Activated CD4-positive, alpha-beta memory T cell treated with anti-CD3 and anti-CD28 coated beads for 36 hours (primary cell): ENCODE measurements at places on chromosomes 4 and X. TPM values are rescaled to one million over a fixed set of nuclear protein-coding genes. Genes with fewer than 3 reads are reported as not detected.

The CT45A1 gene
- not detected for total RNA-seq

GRCh38 chr4:14265651-14266050 is 638.1 kb upstream of the BOD1L1 start:
- DNase-seq: no peak

DNA sequence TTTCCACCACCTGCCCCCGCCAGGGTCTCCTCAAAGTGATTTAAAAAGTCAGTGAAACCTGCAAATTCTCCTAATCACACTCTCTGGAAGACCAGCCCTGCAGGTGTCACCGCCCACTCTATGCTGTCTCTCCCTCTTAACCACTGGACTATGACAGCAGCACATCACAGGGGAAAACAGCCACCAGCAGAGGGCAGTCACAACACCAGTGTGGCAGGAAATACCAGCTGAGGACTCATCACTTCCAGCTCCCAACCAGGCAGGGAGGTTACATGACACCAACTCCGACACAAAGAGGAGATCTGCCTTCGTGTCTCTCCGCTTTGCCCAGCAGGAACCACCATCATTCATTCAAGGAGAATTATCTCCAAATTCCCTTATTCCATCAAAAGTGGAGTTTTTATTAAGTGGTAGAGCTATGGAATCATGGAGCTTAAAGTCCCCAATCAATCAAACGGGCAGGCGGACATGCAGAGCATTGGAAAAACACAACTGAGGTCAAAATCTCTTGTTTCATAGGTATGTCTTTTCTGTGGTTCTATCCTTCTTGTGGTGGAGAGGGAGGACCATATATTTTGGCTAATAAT is 91.3 kb downstream of the NSUN7 start:
- peak; percentile 90 for DNase-seq

GRCh38 chr4:137422666-137423065 is 109.6 kb downstream of the PCDH18 start:
- no peak for DNase-seq

The ADH1A gene
- not detected for total RNA-seq

DNA sequence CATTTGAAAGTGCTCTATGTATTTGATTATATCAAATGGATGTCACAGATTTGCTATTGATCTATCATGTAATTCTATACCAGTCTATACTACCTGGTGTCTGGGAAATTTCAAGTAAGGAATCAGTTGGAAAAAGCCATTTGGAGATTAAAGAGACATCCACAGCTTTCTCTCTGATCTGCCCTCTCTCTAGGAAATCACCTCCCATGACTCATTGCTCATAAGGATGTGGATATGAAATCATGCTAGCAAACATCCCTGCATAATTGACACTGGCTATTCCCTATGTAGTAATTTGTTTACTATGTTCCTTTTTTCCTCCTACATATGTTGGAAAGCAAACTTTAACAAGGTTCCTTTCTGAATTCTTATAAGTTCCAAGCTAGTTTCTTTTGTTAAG is 94.3 kb downstream of the TEX13A start:
- DNase-seq: no peak

The ETFDH gene
- total RNA-seq: 30.9 TPM

The SERPINA7 gene
- not detected for total RNA-seq

DNA sequence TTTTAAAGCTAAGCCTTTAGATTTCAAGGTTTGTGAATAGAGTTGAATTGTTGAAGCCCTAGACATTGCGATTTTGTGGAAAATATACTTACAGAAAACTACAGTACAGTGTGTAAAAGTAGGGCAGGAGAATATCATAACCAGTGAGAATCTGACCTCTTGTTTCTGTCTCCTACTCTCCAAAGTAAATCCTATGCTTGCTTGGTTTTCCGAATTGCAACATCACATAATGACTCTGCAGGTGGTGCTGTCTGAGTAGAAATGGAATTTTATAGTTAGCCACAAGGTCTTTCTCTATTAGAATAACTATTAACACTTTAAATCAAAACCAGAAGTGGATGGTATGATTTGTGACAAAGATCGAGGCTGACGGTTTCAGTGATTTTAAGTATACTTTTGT is 505.6 kb downstream of the RAPGEF2 start:
- DNase-seq: no peak

The DCAF12L1 gene
- total RNA-seq: not detected

DNA sequence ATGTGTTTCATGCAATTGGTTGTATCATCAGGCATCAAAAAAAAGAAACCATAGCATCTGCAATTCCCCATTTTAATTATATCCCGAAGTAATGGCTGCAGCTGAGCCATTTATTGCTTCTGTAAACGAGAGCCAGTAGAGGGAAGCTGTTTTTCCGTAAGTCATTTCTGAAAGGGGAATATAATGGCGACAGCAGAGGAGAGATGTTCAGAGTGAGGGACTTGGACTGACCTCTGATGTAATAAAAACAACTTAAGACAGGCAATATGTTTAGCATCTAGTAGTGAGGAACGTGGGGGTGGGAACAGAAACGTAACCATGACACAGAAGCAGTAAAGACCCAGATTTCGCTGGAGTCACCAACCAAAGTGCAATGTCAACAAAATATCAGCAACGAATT is 31.5 kb upstream of the NAA11 start:
- DNase-seq: no peak

The JAKMIP1 gene
- total RNA-seq: 18.1 TPM

- DNase-seq: no peak
These were observed 169.9 kb downstream of the KCNIP4 start for GRCh38 chr4:21778702-21779101.

The TMPRSS11D gene
- total RNA-seq: not detected

The SMR3B gene
- not detected for total RNA-seq

GRCh38 chr4:2598511-2599303 is 62.3 kb downstream of the FAM193A start:
- DNase-seq: no peak

- DNase-seq: no peak
These were observed 75.1 kb upstream of the NUDT10 start for GRCh38 chrX:51257490-51257889.

GRCh38 chrX:15956681-15957080 is 102.1 kb upstream of the AP1S2 start:
- no peak for DNase-seq

The SAGE1 gene
- not detected for total RNA-seq

The CRMP1 gene
- not detected for total RNA-seq

The MAB21L2 gene
- not detected for total RNA-seq

The CEP44 gene
- 29.3 TPM for total RNA-seq

DNA sequence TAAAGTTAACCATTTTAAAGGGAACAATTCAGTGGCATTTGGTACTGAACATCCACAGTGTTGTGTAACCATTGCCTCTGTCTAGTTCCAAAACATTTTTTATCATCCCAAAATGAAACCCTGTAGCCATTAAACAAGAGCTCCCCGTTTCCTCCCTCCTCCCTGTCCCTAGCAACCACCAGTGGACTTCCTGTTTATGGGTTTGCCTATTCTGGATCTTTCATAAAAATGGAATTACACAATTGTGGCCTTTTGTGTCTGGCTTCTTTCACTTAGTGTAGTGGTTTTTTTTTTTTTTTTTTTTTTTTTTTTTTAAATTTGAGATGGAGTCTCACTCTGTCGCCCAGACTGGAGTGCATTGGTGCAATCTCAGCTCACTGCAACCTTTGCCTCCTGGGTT is 11.6 kb downstream of the RBMX2 start:
- no peak for DNase-seq

The SERTM2 gene
- total RNA-seq: not detected

The CWH43 gene
- total RNA-seq: not detected

DNA sequence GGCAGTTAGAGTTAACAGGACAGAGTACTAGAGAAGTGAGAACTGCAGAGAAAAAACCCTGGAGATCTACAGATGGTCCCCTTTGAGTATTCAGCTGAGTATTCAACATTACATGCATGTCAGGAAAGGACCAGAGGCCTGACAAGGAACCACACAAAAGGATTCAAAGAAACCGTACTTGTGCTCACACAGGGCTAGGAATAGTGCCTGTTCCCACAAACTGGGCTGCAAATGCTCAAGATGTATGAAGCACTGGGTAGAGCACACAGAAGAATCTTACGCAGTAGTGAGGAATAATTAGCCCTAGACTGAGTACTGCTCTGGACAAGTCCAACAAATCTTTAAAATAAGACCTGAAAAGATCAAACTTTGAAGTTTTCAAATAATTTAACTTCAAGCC is 17.6 kb downstream of the PTPN13 start:
- DNase-seq: no peak

GRCh38 chrX:119290476-119290875 is 54.4 kb downstream of the PGRMC1 start:
- DNase-seq: no peak

DNA sequence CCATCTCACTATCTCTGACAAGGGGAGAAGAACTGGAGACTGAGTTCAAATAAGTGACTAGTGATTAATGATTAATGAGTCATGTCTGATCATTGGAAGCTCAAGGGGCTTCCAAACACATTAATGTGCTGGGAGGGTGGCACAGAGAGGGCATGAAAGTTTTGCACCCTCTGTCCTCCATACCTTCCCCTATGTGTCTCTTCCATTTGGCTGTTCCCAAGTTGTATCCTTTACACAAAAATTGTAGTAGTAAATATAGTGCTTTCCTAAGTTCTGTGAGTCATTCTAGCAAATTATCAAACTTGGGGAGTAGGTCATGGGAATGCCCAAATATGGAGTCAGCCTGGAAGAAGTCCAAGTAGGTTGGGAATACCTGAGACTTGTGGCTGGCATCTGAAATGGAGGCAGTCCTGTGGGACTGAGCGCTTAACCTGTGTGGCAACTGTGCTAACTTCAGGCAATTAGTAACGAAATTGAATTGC is 4.1 kb upstream of the FAM200B start:
- no peak for DNase-seq

DNA sequence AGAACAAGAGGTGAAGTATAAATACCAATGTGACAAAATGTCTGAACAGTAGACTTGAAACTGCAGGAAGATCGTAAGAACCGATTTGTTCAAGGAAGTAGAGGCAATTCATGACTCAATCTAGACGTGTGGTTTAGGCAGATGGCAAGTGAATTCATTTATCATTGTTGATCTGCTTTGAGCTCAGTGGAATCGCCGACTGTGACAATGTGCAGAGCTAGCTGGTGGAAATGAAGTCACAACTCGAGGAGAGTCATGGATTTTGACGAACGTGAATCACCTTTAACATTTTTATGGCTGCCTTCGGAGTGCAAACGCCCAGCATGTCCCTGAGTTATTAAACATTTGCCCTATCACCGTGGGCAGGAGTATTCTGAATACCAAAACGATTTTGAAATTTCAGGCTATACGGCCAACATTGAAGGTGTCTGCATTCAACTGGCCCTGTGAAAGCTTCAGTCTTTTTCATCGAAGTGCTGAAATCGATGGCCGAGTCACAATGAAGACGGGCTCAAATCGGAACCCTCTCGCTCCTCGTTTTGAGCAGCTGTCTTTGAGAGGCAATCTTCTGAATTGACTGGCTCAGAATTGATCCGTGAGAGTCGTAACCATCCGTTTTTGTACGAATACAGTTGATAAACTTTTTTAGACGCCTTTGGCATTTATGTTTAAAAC is 689 bp upstream of the OGT start:
- DNase-seq: peak; percentile 79

The SPATA4 gene
- not detected for total RNA-seq

DNA sequence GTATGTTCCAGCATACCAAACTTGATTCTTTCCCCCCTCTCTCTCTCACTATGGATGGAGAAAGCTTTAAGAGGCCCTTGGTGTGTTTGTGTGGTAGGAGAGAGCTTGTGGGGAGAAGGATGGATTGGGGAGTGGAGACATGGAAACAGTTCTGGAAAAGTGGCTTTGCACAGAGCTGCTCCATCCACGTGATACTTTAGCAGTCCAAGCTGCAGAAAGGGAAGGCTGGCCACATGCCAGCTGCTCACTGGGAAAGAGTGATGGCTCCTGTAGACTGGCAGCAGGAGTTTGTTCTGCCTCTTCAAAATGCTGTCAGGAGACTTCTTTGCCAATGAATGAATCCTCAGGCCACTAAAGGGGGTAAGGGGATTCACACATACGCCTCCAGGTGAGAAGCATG is 21.7 kb upstream of the SEC24B start:
- no peak for DNase-seq

- DNase-seq: no peak
These were observed 45.3 kb upstream of the CDKN2AIP start for GRCh38 chr4:183399126-183399522.

The SLC30A9 gene
- total RNA-seq: 43.3 TPM

- peak; percentile 29 for DNase-seq
These were observed 276.5 kb downstream of the PPP4R3C start for GRCh38 chrX:27186671-27187070.

DNA sequence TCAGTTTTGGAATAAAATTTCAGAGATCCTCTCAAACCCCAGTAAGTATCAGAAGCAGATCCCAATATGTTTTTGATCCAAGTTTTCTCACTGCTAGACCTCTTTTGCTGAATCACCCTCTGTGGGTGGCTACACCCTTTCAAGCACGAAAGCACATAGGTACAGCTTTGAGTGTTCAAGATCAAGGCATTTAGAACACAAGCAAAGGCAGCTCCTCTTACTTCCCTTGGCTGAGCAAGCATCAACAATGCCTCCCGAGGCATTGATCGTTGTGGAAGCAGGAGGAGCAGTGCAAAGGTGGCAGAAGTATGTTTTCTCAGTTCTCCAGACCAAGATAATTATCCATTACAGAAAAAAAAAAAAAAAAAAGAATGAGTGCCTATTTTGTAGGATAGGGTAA is 72.0 kb upstream of the TSPAN7 start:
- no peak for DNase-seq

The ADAM29 gene
- not detected for total RNA-seq

The DCAF8L1 gene
- total RNA-seq: not detected

DNA sequence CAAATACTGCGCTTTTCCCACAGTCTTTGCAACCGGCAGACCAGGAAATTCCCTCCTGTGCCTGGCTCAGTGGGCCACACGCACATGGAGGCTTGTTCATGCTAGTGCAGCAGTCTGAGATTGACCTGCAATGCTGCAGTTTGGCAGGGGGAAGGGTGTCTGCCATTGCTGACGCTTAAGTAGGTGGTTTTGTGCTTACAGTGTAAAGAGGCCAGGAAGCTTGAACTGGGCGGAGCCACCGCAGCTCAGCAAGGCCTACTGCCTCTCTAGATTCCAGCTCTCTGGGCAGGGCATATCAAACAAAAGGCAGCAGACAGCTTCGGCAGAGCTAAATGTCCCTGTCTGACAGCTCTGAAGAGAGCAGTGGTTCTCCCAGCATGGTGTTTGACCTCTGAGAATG is 390.5 kb upstream of the TECRL start:
- DNase-seq: no peak

GRCh38 chr4:105140684-105141490 is 5.8 kb upstream of the TET2 start:
- peak; percentile 50 for DNase-seq
